ENCODE measurements at places on chromosomes 13 and 19.

DNA sequence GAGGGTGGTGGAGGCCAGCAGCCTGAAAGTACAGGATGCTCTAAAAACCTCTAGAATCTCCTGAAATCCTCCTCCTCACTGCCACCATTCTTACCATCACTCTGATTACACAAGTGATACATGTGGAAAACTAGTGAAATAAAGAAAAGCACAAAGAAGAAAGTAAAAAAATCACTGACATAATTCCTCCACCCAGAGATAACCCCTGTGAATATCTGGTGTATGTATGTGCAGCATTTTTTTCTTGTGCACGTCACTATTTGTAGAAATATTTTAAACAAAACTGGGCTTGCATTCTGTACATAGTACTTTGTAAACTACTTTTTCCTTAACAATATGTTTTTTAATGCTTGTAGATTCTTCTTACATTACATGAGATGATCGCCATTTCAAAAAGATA lies 73.2 kb downstream of the CDADC1 start:
- DNase-seq, result no peak

- no peak for DNase-seq
Measured at GRCh38 chr19:5128936-5129389, 160.1 kb downstream of the KDM4B start.

- no peak for DNase-seq
Measured at GRCh38 chr13:74074723-74075122, 59.5 kb downstream of the KLF12 start.

DNA sequence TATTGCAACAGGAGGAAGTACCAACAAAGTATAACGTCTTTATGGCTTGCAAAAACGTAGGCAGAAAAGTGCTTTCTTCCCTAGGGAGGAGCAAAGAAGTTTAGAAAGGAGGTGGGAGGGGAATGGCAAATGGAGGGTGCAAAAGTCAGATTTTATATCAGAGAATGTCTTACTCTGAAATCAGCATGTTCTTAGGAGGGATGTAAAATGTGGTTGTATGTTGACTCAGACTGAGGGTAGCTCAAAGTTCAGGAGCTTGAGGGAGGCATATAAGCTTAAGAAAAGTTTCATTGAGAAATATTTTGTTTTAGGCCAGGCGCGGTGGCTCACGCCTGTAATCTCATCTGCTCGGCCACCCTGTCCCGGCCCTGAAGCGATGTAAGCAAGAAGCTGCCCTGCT lies 1.7 kb downstream of the ZNF90 start:
- DNase-seq, result no peak

- DNase-seq, result no peak
Measured at GRCh38 chr13:51478418-51479198, 25.8 kb upstream of the INTS6 start.

DNA sequence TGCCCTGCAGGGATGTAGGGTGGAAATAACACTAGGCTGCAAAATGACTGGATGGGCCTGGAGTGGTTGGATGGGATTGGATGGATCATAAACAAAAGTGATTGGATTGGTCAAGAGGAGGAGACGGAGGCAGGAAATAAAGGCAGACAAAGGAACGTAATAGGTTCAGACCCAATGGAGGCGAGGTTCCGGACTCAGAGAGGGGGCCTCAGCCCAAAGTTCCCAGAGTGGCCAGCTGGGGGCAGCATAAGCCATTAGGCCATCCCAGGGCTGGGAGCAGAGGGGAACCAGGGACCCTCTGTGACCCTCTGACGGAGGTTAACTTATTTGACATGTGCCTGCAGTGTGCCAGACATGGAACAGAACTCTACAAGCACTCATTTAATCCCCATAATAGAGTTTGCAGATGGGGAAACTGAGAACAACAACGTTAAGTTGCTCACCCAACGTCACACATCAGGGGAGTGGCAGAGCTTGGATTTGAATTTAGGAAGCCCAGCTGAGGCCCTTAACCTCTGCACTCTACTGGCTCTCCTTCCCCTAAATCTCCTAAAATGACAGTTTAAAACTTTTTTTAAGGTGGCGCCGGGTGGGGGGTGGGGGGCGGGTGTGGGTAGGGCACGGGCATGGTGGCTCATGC lies 15.3 kb upstream of the MAP1S start:
- DNase-seq, result no peak

- no peak for DNase-seq
Measured at GRCh38 chr13:76836311-76836710, 49.9 kb downstream of the KCTD12 start.

- DNase-seq, result peak; percentile 24
Measured at GRCh38 chr13:31038834-31039552, 106.5 kb downstream of the TEX26 start.

- no peak for DNase-seq
Measured at GRCh38 chr13:50788551-50789210, 54.8 kb downstream of the DLEU7 start.

DNA sequence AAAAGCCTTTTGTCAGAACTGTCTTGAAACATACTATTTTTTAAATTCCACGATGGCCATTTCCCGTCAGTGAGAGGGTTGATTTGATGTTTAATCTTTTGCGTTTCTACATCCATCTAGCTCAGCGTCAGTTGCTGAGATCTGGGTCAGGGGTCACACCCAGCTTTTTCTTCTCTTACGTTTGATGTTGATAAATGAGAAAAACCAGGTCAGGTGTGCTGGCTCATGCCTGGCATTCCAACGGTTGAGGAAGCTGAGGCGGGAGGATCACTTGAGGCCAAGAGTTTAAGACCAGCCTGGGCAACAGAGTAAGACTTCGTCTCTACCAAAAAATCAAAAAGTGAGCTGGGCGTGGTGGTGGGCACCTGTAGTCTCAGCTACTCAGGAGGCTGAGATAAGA lies 168.9 kb downstream of the PTPRS start:
- no peak for DNase-seq

DNA sequence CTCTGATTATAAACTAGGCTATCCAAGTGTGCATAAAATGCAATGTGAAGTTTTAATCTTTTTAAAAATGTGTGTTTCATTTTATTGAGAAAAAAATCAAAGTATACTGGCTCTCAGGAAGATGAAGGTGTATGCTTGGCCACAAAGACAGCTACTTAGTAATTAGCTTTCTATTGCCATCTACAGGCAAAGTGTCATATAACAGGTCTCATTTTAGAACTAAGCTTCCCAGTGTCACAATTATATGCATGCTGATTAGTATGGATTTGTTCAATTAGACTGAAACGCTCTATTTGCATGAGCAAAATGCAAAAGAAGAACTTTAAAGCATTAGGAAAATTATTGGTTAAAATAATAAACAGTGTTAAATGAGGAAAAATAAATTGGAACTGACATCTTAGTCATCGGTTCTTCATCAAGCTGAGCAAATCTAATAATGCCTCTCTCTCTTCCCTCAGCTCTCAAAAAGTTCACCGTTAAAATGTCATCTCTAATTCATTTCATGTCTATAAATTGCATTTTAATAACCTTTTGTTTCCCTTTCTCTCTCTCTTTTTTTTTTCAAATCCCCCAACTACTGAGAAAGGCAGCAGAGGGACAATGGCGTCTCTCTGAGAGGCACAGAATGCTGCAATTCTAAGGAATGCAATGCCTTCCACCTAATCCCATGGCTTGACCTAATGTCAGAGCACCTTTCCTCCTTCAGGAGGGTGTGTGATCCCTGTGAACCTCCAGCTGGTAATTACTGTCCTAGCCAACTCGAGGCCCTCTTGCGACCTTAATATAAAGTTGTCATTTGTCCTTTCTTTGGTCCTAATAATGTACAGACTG lies 313.1 kb upstream of the MAB21L1 start:
- DNase-seq, result no peak

GRCh38 chr19:805600-806550 lies 8.6 kb downstream of the PTBP1 start:
- DNase-seq, result no peak

DNA sequence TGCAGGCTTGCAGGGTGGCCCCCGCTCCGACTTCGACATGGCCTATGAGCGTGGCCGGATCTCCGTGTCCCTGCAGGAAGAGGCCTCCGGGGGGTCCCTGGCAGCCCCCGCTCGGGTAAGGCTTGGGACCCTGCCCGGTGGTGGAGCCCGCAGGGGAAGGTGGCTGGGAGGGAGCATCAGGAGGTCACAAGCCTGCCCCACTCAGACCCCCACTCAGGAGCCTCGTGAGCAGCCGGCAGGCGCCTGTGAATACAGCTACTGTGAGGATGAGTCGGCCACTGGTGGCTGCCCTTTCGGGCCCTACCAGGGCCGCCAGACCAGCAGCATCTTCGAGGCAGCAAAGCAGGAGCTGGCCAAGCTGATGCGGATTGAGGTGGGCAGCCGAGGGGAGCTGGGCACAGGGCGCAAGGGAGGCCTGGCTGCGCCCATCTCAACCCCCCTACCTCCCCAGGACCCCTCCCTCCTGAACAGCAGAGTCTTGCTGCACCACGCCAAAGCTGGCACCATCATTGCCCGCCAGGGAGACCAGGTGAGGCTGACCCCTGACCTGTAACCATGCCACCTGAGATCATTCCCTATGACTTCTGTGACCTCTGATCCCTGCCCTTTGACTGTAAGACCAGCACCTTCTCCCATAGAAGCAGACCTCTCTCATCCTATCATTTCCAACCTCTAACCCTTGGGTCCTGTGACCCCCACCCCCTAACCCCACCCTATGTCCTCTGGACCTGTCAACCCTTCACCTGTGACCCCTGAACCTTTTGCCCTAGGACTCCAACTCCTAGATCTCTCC lies 7.2 kb downstream of the PNPLA6 start:
- DNase-seq, result no peak

DNA sequence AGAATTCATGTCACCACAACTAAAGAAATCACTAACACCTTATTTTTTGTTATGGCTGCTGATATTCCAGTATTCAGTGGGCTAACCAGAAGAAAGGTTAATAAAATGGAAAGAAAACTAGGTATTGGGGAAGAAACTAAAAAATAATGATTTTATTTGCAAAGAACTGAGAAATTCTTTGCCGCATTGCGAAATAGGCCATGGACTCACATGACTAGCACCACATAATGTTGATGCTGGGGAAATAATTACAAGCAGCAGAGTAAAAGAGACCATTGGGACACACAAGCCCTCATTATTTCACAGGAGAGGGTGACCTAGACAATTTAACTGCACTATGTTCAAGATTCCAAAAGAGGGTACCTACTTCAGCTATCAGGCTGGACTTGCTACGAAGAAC lies 1411.5 kb downstream of the SLITRK5 start:
- no peak for DNase-seq

DNA sequence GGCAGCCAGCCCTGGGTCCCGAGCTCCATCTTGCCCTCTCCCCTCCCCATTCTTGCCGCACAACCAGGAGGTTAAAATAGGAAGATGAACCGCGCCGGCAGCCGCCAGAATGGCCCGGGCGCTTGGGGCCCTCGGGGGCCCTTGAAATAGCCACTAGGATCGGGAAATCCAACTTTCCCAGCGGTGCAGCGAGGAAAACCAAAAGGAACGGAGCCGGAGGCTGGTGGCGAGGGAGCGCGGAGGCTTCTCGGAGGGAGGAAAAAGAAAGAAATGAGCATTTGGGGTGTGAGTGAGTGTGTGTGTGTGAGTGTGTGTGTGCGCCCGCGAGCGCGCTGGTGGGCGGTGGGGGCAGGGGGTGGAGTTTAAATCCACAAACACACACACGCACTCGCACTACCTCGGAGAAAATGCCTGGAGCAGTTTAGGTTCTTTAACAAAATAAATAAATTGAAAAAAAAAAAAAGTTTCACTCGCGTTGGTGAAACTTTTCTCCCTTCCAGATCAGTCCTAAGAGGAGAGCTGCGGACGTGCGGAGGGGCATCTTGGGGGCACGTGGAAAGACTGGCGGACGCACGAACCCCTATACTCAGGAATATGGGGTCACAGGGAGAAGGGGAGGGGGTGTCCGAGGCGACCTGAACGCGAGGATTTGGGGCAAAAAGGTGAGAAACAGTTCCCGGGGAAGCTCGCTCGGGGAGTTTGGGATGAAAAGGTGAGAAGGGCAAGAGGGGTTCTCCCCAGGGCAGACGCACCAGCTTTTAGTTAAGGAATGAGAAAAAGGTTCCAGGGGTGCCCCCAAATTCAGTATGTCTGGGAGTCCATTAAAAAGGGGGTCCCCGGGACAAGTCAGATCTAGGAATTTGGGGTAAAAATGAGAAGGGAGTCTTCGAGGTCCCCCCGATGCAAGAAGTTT lies 1.3 kb downstream of the RFX2 start:
- DNase-seq, result no peak

All from AG09309 (cell line).